Stimulated activated CD8-positive, alpha-beta memory T cell treated with anti-CD3 and anti-CD28 coated beads, Interleukin-7, amount 100 ng/mL, for 24 hours (primary cell): ENCODE measurements at places on chromosomes 4 and X.

GRCh38 chr4:142285222-142285583 lies 560.9 kb downstream of the INPP4B start:
- DNase-seq = no peak

GRCh38 chr4:163536091-163536490 lies 41.6 kb downstream of the TMA16 start:
- DNase-seq = no peak

DNA sequence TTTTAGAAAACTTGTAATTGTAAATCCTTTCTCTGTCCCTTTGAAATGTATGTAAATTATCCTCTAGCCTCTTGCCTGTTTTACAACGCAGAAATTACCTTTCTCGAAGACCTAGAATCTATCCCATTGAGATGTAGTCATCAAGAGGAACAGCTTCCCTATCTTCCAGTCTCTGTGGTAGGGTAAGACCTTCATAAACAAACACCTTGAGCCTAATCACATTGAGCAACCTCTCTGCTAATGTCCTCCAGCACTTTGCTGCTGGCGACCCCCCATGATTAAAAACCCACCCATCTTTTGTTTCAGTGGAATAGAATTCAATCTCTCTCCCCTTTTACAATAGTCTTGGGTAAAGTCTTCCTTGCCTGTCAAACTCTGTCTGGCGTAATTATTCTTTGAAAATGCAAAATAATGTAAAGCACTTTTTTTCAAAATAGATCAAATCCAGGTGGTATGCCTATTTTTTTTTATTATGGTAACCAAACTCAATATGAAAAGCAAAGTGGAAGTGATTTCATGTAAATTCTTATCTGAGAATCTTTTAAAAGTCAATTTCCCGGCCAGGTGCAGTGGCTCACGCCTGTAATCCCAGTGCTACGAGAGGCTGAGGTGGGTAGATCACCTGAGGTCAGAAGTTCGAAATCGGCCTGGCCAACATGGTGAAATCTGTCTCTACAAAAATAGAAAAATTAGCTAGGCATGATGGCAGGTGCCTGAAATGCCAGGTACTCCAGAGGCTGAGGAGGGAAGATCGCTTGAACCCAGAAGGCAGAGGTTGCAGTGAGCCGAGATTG lies 237.9 kb downstream of the GRXCR1 start:
- DNase-seq = no peak

DNA sequence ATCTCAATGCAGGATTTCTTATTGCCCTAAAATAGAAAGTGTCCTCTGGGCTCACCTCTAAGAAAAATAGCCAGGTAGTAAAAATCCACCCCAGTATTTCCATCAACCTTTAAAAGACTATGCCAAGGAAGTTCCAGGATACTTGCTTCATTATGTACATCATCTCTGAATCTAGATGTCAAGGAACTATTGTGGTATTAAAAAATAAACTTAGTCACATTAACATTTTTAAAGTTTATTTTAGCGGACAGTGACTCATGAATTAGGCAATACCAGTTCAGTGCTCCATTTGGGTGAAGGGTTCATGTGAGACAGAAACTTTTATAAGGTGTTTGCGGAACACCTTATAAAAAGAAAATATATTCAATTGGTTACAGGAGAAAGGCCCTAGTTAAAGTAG lies 209.2 kb downstream of the ADAM29 start:
- no peak for DNase-seq

DNA sequence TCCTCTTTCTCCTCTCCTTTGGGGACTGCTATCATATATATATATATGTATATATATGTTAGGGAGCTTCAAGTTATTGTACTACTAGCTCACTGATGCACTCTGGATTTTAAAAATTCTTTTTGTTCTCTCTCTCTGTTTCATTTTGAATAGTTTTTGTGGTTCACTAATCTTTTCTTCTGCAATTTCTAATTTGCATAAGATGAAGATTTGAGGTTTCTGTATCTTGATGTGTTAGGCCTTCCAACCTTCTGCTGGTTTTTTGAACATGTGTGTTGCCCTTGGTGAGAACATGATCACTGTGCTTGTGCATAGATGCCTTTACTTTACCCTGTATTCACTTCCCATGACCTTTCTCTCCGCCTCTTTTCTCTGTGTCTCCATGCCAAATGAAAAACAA lies 7.8 kb upstream of the ZNF718 start:
- no peak for DNase-seq

GRCh38 chrX:17036171-17036961 lies 89.9 kb downstream of the REPS2 start:
- DNase-seq = no peak

DNA sequence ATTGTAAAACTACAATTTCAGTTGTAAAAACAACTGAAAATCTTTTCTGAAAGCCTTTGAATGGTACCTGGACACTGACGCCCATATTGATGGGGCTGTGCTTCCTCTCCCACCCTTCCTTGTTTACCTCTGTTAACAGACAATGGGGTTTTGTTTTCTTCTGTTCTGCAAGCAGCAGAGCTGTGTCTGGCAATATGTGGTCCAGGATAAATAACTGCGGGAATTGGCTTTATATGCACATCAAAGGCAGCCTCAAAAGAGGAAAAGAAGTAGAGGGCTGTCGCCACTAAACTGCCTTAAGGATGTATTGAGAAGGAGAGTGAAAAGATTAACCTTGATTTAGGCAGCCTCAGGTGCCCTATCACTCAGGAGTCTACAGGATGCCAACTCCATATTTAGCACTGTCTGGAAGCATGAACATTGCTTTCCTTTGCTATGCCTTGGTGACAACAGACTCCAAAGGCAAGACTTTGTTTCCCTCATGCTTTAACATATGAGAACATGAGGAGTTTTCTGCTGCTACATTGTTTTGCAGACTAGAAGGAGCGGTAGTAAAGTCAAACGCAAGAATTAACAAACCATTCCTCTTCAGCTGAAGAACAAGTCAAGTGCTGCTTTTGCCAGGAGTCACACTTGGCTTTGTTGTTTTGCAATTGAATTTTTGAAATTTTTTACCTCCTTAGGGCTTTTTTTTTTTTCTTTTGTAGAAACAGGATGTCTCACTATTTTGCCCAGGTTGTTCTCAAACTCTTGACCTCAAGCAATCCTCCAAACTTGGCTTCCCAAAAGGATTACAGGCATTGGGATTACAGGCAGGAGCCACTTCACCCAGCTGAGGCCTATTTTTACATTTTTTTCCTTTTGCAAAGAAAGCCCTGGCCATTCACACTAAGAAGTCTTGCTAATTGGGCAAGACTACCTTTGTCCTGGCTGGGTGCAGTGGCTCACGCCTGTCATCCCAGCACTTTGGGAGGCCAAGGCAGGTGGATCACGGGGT lies 3.0 kb downstream of the IL21 start:
- no peak for DNase-seq

- DNase-seq = no peak
Observed at GRCh38 chrX:39528161-39528916, 569.4 kb downstream of the BCOR start.

GRCh38 chr4:51843309-51844152 lies 578 bp downstream of the DCUN1D4 start:
- DNase-seq = peak; percentile 20

DNA sequence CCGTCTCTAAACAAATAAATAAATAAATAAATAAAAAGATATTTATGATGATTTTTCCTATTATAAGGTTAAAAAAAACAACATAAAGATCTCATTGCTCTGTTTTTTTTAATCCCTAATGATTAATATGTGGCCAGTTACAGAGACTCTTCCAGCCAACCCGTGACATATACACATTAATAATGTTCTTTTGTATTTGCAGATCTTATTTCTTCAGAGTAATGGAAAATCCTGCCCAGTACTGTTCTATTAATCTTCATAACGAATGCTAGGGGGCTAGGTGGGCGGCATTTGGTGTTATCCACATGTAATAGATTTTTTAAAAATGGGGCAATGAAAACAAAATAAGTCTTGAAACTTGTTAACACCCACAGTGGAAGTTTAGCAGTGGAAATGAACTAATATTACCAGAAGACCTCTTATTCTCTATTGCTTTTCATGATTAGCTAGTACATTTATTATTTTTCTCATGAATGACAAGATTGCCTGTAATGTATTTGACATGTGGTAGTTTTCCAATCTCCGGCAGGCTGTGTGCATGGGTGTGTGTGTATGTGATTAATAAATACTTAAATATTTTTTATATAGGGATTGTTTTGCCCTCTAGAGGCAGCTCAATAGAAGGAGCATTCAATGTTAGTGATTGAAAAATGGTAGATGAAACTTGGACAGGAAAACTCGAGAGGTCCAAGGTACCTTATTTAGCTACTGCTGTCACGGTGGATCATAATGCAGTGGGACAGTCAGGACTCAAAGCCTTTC lies 457.4 kb downstream of the IL1RAPL1 start:
- DNase-seq = no peak

- DNase-seq = no peak
Observed at GRCh38 chrX:635428-636090, 5.0 kb downstream of the SHOX start.

- no peak for DNase-seq
Observed at GRCh38 chr4:168177546-168178149, 85.3 kb downstream of the ANXA10 start.

DNA sequence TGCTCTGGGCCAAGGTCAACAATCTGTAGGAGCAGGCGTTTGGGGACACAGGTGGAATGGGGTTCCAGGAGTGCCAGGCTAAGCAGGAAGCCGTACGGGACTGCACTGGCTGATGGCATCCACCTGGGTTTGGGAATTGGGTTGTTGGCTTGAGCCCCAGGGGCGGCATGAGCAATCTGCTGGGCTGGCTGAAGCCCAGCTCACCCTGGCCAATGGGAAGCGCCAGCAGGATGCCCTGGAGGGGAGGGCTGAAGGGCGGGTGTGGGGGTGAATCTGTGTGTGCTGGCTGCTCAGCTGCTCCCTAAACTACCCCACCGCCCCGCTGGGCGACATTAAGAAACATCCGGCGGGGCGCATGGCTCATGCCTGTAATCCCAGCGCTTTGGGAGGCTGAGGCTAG lies 8.9 kb upstream of the RGS12 start:
- no peak for DNase-seq

- DNase-seq = no peak
Observed at GRCh38 chr4:22824091-22824490, 131.4 kb downstream of the GBA3 start.

- no peak for DNase-seq
Observed at GRCh38 chrX:132181364-132181763, 37.9 kb downstream of the RAP2C start.

GRCh38 chrX:47226531-47227333 lies 6.1 kb upstream of the USP11 start:
- DNase-seq = no peak

DNA sequence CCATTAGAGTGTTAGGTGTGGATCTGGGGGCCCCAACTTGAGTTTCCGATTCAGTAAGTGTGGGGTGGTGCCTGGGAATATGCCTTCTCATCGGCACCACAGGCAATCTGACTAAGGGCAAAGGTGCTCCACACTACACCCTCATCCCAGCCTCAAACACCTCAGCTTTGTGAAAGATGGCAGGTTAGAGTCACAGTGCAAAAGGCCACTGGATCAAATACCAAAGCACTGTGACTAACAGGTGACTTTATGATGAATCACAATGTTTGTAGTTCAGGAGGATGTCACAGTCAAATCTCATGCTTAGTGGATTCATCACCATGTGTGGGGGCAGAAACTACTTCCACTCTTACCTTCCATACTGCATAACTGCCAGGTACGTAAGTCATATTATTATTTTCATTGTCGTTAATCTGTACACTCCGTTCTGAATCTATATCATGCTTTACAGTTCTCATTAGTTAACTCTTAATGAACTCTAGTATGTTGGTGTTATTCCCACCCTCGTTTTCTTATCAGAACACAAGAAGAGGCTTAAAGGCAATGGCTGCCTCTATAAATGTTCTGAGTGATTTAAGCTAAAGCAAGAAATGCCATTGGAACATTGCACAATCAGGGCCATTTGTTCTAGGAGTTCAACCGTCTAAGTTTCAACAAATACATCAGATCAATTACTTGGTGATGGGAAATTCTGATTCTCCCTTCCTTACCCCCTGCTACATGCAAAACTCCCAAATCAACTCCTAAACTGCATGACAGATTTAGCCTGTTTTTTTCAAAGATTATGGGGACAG lies 50.2 kb downstream of the PRKG2 start:
- no peak for DNase-seq

- no peak for DNase-seq
Observed at GRCh38 chrX:100615005-100615404, 21.6 kb downstream of the TSPAN6 start.

DNA sequence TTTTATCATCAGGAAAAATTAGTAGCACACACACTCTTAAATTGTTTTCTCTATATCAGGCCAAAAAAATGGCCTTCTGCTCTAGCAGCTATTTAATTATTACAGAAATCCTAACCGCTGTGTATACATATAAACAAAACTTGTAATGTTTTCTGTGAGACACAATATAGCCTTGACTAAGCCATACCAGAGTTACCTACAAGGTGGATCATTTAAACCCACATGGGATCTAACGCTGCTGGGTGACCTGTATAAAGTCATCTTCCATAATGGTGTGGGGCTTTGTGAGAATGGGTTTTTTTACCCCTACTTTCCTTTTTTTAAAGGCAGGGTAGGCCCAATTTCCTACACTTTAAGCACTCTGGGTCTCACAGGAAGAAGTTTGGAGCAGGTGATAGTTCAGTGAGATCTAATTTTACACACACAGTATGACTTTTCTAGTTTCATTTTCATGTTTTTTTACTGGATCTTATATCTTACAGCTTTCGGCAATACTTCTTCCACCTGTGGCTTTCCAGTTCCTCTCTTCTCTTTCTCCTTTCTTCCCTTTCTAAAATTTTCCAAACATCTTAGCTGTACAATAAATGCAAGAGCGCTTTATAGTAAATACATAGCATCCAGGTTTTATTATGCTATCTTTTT lies 66.9 kb upstream of the MMAA start:
- DNase-seq = no peak

DNA sequence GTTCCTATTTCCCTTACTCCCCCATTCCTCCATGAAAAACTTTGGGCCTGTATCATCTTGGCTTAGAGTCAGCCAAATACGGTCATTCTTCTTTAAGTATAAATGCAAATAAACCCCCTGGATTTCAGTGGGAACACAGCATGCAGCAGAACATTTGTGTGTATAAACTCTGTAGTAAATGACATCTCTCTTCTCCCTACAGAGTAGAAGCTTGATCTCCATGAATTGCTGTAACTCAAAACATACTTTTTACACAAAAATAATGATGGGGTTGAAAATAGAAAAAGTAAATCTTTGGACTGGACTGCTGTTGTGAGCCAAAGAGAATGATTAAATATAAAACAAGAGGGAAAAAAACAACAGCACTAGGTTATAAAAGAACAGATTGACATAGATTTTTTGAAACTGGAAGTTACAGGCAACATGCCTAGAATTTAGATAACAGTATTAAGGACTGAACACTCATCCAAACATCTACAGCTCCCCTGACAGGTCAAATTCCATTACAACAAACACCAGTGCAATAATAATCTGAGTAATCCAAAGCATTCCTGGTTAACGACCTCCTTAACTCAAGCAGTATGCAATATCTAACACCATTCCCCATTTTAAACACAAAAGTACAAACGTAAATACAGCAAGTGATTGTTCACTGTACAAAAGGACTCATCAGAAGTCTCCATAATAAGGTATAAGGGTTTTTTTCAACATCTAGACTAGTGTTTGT lies 30.7 kb downstream of the TSPAN5 start:
- DNase-seq = no peak

GRCh38 chr4:2574009-2574408 lies 37.6 kb downstream of the FAM193A start:
- no peak for DNase-seq

GRCh38 chrX:70446380-70447350 lies 2.0 kb downstream of the DLG3 start:
- no peak for DNase-seq
